Hepatocyte (in vitro differentiated cells): ENCODE measurements at places on chromosomes 16 and 17. TPM values are rescaled to one million over a fixed set of nuclear protein-coding genes. Genes with fewer than 3 reads are reported as not detected.
A peak's percentile ranks its signal among the peaks of the same experiment; 100 is the strongest.

- H3K4me1 ChIP-seq, result no peaks in the 10 kb centered on the region
- H3K27me3 ChIP-seq, result no peaks in the 10 kb centered on the region
Measured at GRCh38 chr16:23333034-23333579, 31.0 kb downstream of the SCNN1B start.

DNA sequence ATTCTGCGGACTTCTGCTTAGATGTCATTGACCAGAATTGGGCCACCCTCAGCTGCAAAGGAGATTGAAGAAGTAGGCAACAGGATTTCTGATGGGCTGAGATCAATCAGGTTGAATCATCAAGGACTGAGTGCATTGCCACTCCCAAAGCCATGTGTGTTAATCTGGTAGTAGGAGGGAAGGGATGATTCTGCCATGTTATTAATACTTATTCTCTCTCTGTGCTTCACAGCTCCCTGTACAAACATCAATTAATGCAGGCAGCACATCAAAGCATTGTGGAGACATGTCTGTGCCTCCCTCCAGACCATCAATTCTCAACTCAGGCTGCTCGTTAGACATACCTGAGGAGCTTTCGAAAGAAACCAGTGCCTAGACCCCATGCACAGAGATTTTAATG, 11.6 kb downstream of the LRRC3C start:
- H3K4me1 ChIP-seq, result peaks cover 8% of the 10 kb centered on the region
- no peak overlapping the region for H3K27ac ChIP-seq
- no peaks in the 10 kb centered on the region for H3K36me3 ChIP-seq
- no peak for DNase-seq

The TRPV3 gene
- total RNA-seq, result 2.6 and 8.1 TPM in 2 replicates

DNA sequence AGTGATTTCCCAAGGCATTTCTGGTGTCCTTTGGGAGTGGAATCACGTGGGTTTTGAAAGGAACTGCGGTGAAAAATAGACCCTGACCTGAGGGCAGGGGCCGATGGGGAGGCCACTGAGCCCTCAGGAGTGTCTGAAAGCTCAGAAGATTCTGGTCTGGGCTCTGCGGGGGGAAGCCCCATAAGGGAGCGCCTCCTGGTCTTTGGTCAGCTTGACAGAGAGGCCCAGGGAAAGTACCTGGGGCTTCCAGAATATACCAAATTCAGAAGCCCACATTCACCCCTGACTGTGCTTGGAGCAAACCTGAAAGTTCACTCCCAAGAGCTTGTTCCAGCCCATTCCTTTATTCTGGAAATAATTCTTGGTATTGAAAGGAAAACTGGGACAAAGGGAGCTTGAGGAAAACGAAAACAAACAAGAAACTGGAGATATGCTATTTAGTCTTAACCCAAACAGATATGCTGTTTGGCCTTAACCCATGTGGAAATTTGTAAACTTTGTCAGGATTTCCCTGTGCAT, 23.2 kb upstream of the NAGLU start:
- DNase-seq, result no peak
- H3K4me3 ChIP-seq, result no peak overlapping the region
- H3K27me3 ChIP-seq, result no peaks in the 10 kb centered on the region
- H3K4me1 ChIP-seq, result peaks cover 19% of the 10 kb centered on the region

DNA sequence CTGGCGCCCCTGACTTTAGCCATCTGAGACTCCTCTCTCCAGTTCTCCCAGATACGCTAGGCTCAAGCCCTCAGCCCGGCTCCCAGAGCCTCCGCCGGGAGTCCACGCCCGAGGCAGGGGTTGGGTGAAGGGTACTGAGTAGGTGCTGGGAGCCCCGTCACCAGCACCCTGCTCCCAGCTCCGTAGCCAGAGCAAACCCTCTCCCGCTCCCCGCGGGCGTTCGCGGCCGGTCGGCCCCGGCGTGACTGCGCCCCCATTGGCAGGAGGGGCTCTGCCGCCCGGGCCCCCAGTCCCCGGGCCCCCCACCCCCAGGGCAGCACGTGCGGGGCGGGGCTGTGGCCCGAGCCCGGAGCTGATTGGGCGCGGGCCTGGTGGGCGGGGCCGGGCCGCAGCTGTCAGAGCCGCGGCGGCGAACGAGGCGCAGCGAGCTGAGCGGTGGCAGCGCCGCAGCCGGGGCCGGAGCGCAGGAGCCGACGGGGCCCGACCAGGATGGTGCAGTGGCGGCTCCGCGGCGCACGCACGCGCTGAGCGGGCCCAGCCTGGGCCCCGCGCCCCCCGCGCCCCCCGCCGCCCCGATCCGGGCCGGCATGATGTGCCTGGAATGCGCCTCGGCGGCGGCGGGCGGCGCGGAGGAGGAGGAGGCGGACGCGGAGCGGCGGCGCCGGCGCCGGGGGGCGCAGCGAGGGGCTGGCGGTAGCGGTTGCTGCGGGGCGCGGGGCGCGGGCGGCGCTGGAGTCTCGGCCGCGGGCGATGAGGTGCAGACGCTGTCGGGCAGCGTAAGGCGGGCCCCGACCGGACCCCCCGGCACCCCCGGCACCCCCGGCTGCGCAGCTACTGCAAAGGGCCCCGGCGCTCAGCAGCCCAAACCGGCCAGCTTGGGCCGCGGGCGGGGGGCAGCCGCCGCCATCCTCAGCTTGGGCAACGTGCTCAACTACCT, at the start of gene SPNS2:
TSS of gene SPNS2 (plus strand) at position 421 of the 937 bp plus-strand sequence. CDS start at position 588, 167 bp downstream.
- no peak within 1 kb of the TSS for H3K27ac ChIP-seq
- DNase-seq, result peak; percentile 87
- H3K4me1 ChIP-seq, result peaks cover 16% of the 10 kb centered on the region
- H3K4me3 ChIP-seq, result no peak within 1 kb of the TSS
- H3K36me3 ChIP-seq, result no peaks in the 10 kb centered on the region

DNA sequence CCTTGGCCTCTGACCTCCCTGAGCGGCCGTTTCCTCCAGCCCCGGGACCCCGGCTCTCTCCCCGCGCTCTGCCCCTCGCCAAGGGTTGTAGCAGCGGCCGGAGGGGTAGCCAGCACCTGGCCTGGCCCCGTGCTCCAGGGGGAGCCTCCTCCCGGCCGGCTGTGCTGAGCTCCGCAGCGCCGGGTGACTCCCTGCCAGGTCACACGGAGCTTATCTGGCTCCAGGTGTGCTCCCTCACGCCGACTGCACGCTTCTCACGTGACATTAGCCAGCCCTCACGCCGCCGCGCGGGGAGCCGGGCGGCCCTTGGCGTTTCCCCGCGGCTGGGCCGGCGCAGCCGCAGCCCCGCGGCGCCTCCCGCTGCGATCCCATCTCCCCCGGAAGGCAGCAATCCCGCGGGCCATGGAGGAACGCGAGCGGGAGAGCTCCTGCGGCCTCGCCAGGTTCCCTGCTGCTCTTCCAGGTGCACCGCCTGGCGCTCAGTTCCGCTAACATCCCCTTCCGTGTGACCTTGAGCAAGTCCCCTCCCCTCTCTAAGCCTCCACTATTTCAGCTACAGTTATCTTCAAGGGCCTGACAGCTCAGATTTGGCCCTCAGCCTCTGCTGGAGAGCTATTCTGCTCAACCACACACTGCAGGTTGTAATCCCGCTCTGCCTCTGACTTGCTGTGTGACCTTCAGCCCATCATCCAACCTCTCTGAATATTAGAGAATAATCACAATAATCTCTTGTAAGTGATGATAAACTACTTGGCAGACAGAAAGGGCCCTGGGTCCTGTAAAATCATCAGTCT, 3.4 kb downstream of the MYO18A start:
- H3K27ac ChIP-seq, result peak overlapping the region; percentile 99
- no peaks in the 10 kb centered on the region for H3K36me3 ChIP-seq
- peaks cover 38% of the 10 kb centered on the region for H3K4me1 ChIP-seq
- peak overlapping the region; percentile 10 for H3K4me3 ChIP-seq

- H3K36me3 ChIP-seq, result no peaks in the 10 kb centered on the region
- H3K4me1 ChIP-seq, result peaks cover 51% of the 10 kb centered on the region
- H3K4me3 ChIP-seq, result no peak overlapping the region
- H3K27ac ChIP-seq, result no peak overlapping the region
- DNase-seq, result no peak
Measured at GRCh38 chr17:81517339-81518112, 4.9 kb upstream of the ACTG1 start.

The ZPBP2 gene
- not detected in 2 replicates for total RNA-seq

The CDH8 gene
- total RNA-seq, result 2.1 TPM in 2 replicates

The KRTAP1-4 gene
- total RNA-seq, result not detected in 2 replicates

DNA sequence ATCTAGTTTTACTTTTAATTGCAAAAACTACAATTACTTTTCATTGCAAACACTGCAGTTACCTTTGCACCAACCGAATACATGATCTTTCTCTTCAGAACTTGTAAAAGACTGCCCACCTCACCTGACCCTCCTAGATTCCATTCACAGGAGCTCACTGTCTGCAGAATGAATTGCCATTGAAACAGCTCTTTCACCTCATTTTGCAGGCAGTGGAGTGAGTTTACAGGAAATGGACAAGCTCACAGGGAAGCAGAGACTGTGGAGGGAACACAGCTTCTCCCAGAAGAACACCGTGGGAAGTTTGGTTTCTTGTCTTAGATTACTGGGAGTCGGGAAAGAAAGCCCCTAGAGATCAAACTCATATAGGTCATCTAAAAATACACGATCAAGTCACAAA, 439.7 kb upstream of the RBFOX1 start:
- no peak overlapping the region for H3K27ac ChIP-seq
- H3K4me3 ChIP-seq, result no peak overlapping the region
- DNase-seq, result no peak
- no peaks in the 10 kb centered on the region for H3K27me3 ChIP-seq
- H3K4me1 ChIP-seq, result no peaks in the 10 kb centered on the region

DNA sequence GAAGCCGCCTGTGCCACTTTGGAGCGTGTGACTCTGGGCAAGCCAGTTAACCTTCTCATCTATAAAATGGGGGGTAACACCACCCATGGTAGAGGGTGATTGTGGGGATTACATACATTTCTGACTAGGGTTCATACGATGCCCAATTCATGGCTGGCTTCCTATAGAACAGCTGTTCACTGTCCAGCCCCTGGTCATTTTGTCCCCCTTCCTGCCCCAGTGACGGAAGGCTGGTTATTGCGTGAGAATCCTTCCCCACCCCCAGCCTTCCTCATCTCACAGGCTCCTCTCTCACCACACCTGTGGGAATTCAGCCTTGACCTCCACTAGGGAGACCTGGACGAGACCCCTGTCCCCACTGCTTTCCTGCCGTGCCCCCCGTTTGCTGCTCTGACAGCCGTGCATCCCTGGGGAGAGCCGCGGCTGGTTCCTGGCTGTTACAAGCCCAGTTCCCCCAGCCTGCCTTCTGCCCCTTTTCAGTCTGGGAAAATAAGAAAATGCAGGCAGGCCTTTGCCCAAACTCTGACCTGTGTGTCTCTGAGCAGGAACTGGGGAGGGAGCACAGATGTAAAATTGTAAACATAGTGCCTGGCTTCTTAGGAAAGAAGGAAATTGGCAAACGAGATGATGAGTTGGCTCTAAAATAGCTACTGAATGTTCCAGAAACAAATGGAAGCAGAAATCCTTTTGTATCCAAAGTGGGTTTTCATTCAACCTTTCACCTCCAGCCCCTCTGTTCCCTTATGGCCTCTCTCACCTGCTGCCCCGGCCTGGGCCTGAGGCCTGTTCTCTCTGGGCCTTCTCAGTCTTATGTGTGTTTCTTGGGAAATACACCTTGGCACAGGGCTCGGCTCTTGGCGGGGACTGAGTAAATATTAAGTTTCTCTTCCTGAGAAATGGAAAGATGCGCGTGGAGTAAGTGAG, 67.3 kb downstream of the OR1D5 start:
- H3K36me3 ChIP-seq, result no peaks in the 10 kb centered on the region

The SMIM5 gene
- 4.1 and 4.5 TPM in 2 replicates for total RNA-seq

The OR4D1 gene
- not detected in 2 replicates for total RNA-seq

The RNF135 gene
- total RNA-seq, result 7.6 and 8.9 TPM in 2 replicates

The SOST gene
- total RNA-seq, result not detected in 2 replicates

The CCDC40 gene
- 2.2 and 3.0 TPM in 2 replicates for total RNA-seq

DNA sequence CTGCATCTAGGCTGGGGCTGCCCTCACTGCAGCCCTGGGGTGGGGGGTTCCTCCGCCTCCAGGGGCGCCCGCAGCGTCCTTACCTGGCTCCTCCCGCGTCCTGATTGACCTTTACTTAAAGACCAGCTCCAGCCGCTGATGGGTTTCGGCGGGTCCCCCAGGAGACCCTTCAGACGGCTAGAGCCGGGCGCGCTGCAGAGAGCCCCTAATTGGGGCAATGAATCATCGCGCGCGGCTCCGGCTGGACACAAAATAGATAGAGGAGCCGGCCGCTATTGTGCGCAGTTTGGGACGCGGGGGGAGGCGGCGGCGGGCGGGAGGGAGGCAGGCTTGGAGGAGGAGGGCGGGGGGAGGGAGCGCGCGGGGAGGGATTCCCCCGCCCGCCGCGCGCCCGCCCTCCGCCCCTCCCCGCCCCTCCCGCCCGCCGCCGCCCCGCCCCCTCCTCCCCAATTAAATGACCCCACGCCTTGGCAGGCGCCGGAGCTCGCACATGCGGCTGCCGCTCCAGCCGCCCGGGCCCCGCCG, 56.5 kb upstream of the CIBAR2 start:
- peaks cover 64% of the 10 kb centered on the region for H3K4me1 ChIP-seq
- no peaks in the 10 kb centered on the region for H3K36me3 ChIP-seq
- H3K27ac ChIP-seq, result no peak overlapping the region
- peak; percentile 72 for DNase-seq
- H3K27me3 ChIP-seq, result no peaks in the 10 kb centered on the region
- H3K4me3 ChIP-seq, result peak overlapping the region; percentile 32

The RBFOX1 gene
- total RNA-seq, result 1.00 and 1.5 TPM in 2 replicates

The FOXO3B gene
- 7.5 and 7.9 TPM in 2 replicates for total RNA-seq

The MYADML2 gene
- not detected in 2 replicates for total RNA-seq

- no peak for DNase-seq
- H3K4me1 ChIP-seq, result no peaks in the 10 kb centered on the region
- no peaks in the 10 kb centered on the region for H3K36me3 ChIP-seq
- no peaks in the 10 kb centered on the region for H3K27me3 ChIP-seq
- H3K27ac ChIP-seq, result no peak overlapping the region
- H3K4me3 ChIP-seq, result no peak overlapping the region
Measured at GRCh38 chr16:13134836-13135235, 233.4 kb downstream of the SHISA9 start.

GRCh38 chr17:66248285-66248684, 19.1 kb upstream of the APOH start:
- H3K4me3 ChIP-seq, result no peak overlapping the region
- DNase-seq, result no peak
- no peaks in the 10 kb centered on the region for H3K36me3 ChIP-seq
- H3K4me1 ChIP-seq, result no peaks in the 10 kb centered on the region

- H3K36me3 ChIP-seq, result no peaks in the 10 kb centered on the region
- no peaks in the 10 kb centered on the region for H3K4me1 ChIP-seq
- no peak overlapping the region for H3K27ac ChIP-seq
- no peak overlapping the region for H3K4me3 ChIP-seq
- DNase-seq, result peak; percentile 37
Measured at GRCh38 chr16:87169509-87169995, 147.6 kb downstream of the C16orf95 start.

DNA sequence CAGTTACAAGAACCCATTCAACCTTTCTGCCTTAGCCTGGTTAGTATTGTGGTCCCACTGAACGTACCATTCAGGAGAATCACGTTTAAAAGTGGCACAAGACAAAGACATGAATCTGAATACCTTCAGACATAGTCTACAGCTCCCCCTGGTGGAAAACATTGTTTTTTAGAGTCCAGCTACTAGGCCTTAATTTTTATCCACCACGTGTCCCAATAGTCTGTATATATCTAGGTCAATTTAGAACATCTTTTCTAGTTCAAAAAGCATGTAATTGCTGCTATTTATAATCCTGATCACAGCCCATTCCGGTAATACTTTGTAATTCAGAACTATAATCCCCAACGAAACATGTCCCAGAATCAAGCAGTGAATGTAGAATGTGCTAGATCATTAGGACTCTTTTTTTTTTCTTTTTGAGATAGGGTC, 13.7 kb upstream of the GUCY2D start:
- no peaks in the 10 kb centered on the region for H3K27me3 ChIP-seq
- no peaks in the 10 kb centered on the region for H3K36me3 ChIP-seq
- H3K4me3 ChIP-seq, result no peak overlapping the region
- H3K27ac ChIP-seq, result no peak overlapping the region
- peaks cover 4% of the 10 kb centered on the region for H3K4me1 ChIP-seq
- DNase-seq, result peak; percentile 93
